ENCODE measurements at places on chromosomes 5 and 9.

GRCh38 chr5:171659896-171660295, 125.7 kb upstream of the SMIM23 start:
- DNase-seq, result no peak

GRCh38 chr5:10797261-10797660, 36.2 kb upstream of the DAP start:
- DNase-seq, result no peak

- DNase-seq, result peak; percentile 66
Measured at GRCh38 chr5:55096861-55097260, 5.6 kb upstream of the GZMA start.

DNA sequence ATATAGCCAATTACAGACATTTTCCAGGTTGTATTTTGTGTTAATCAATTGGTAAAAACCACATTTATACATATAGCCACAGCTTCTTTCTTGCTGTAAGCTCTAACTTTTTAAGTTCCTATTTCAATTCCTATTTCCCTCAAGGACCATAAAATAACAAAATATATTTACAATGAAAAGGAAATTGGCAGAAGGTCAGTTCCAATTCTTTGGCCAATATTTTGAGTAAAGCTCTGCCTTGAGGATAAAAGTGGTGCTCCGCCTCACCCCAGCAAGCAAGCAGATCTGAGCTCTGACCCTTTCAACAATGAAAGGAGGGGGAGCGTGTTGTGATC, 203.4 kb upstream of the RASEF start:
- no peak for DNase-seq

DNA sequence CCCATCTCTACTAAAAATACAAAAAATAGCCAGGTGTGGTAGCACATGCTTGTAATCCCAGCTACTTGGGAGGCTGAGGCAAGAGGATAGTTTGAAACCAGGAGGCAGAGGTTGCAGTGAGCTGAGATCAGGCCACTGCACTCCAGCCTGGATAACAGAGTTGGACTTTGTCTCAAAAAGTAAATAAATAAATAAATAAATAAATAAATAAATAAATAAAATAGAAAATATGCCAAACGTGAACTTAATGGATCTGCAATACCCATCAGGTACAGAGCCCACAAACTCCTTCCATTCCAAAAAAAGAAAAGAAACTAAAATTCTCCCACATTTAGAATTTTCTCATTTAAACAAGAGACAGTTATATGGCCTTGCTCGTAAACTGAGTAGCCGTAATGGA, 702.7 kb downstream of the CDH18 start:
- DNase-seq, result no peak

DNA sequence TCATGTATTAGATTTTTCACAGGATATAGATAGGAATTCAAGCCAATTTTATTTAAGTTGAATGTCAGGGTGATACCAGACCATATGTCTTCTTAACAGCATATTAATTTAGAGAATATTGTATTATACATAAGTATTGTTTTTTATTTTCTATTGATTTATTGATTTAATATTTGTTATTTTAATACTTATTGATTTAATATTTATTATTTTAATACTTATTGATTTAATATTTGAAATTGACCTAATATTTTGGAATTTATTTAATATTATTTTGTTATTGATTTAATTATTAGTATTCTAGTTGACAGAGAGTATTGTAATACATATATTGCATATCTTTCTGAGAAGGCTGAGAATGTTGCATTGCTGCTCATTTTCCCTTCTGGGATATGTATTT, 1411.8 kb upstream of the ACO1 start:
- no peak for DNase-seq

DNA sequence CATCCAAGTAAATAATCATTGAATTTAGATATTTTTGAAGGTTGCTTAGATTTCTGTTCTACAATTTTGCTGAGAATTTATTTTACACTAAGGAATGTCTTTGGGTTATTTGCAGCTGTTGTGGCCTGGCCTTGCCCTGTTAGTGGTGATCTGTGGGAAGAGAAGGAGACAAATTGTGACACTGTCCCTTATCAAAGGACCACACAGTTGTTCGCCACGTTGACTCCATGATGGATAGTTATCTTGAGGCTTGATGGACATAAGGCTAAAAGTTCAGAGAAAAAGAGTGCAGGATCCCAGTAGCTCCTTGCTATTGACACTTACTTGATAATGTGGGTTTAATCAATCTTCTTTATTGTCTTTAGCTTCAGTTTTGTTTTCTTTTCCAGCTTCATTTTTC, 186.6 kb upstream of the MEF2C start:
- no peak for DNase-seq

DNA sequence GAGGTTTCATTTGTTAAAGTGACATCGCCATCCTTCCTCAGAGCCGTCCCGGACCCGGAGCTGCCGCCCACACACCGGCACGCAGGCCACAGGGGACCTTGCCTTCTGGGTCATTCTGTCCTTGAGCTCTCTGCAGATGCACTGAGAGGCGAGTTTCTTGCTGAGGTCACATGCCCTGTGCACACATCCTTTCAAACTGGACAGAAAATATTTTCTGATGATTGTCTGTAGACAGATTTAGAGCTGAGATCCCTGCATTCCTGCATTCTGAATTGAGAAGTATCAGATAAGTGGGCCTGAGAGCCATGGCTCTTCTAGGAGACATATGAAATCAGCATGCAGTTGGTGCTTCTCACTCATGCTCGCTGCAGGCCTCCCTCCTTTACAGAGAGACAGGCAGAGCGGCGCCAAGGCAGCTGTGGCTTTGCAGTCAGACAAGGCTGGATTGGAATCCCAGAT, 25.4 kb downstream of the BOD1 start:
- DNase-seq, result no peak
